ENCODE measurements at places on chromosomes 3 and 15. TPM values are rescaled to one million over a fixed set of nuclear protein-coding genes. Genes with fewer than 3 reads are reported as not detected.
A peak's percentile ranks its signal among the peaks of the same experiment; 100 is the strongest.

- no peaks in the 10 kb centered on the region for H3K36me3 ChIP-seq
- H3K4me1 ChIP-seq: no peaks in the 10 kb centered on the region
- H3K27ac ChIP-seq: no peak overlapping the region
- DNase-seq: no peak
These were observed 98.9 kb upstream of the ST8SIA2 start for GRCh38 chr15:92294759-92295158.

GRCh38 chr15:64693134-64693533, 82.3 kb downstream of the RBPMS2 start:
- no peaks in the 10 kb centered on the region for H3K27me3 ChIP-seq
- H3K4me3 ChIP-seq: no peak overlapping the region
- DNase-seq: peak; percentile 88
- peaks cover 78% of the 10 kb centered on the region for H3K4me1 ChIP-seq
- peak overlapping the region; percentile 90 for H3K27ac ChIP-seq
- no peaks in the 10 kb centered on the region for H3K36me3 ChIP-seq

GRCh38 chr3:43317461-43318316, 31.3 kb downstream of the SNRK start:
- DNase-seq: peak; percentile 51
- no peaks in the 10 kb centered on the region for H3K36me3 ChIP-seq
- H3K27me3 ChIP-seq: no peaks in the 10 kb centered on the region
- no peak overlapping the region for H3K27ac ChIP-seq

DNA sequence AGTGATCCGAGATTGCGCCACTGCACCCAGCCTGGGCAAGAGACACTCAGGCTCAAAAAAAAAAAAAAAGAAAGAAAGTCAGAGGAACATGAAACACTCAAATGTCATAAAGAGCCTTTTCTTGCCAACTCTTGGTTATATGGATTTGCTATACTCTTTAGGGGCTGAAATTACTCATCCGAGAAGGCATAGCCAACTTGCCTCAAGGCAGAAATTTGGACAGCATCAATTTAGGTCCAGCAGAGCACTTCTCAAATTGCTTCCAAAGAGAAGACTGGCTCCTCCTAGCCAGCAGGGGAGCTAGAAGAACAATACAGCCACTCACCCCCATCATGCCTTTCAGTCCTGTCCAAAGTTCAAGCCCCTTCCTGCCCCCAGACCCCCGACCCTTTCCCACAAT, 43.8 kb downstream of the OSBPL10 start:
- H3K36me3 ChIP-seq: no peaks in the 10 kb centered on the region
- DNase-seq: no peak
- H3K4me1 ChIP-seq: peaks cover 13% of the 10 kb centered on the region

- H3K4me3 ChIP-seq: peak overlapping the region; percentile 99
- no peaks in the 10 kb centered on the region for H3K27me3 ChIP-seq
- peak overlapping the region; percentile 98 for H3K27ac ChIP-seq
- no peaks in the 10 kb centered on the region for H3K36me3 ChIP-seq
These were observed 3.3 kb downstream of the PKM start for GRCh38 chr15:72227720-72228119.

DNA sequence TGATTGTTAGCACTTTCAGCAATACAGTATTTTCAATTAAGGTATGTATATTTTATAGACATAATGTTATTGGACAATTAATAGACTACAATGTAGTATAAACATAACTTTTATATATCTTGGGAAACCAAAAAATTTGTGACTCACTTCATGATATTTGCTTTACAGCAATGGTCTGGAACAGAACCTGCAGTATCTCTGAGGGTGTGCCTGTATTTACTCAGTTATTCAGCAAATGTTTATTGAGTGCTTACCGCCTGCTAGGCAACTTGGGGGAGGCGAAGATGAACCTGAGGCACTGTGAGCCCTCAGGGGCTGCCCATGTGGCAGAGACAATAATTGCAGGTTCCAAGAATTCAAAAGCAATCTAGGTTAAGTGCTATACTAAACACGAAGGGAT, 144.8 kb downstream of the GABRB3 start:
- H3K27me3 ChIP-seq: no peaks in the 10 kb centered on the region
- no peaks in the 10 kb centered on the region for H3K4me1 ChIP-seq
- no peak overlapping the region for H3K27ac ChIP-seq
- H3K36me3 ChIP-seq: no peaks in the 10 kb centered on the region

DNA sequence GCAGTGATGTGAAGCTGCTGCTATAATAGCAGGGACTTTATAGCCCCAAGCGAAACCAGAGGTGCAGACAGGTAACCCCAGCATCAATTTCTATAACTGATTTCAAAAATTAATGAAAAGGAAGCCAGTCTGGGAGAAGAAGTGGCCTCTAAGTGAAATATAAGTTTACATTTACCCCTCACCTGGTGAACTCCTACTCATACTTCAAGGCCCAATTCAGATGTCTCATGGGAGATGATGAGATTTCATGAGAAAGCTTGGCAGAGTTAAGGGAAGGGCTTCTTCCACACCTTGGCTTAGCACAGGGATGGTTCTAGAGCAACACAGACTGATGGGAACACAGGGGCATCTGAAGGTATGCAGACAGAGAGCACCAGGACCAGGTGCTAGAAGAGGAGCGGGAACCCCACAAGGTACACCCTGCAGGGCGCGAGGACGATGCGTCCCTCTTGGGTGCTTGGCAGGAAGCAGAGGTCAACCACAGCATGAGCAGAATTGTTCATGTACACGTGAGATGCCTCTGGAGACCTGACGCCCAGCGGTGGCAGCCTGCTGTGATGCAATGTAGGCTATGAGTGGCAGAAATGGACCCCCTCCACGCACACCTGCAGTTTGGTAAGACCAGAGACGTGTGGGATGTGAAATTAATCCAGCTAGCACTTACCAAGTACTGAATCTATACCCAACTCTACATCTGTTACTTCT, 102.9 kb downstream of the SRGAP3 start:
- no peaks in the 10 kb centered on the region for H3K27me3 ChIP-seq
- H3K4me1 ChIP-seq: no peaks in the 10 kb centered on the region
- no peak for DNase-seq
- no peaks in the 10 kb centered on the region for H3K36me3 ChIP-seq
- H3K27ac ChIP-seq: no peak overlapping the region

GRCh38 chr3:4606911-4607310, 113.8 kb downstream of the ITPR1 start:
- no peak overlapping the region for H3K4me3 ChIP-seq
- H3K27ac ChIP-seq: no peak overlapping the region
- H3K4me1 ChIP-seq: no peaks in the 10 kb centered on the region
- DNase-seq: no peak

GRCh38 chr3:151726016-151726415, 7.7 kb upstream of the AADACL2 start:
- H3K4me1 ChIP-seq: no peaks in the 10 kb centered on the region
- H3K4me3 ChIP-seq: no peak overlapping the region
- H3K36me3 ChIP-seq: no peaks in the 10 kb centered on the region
- no peak for DNase-seq

GRCh38 chr3:149523512-149524299, 49.2 kb downstream of the TM4SF4 start:
- H3K4me3 ChIP-seq: no peak overlapping the region
- no peak for DNase-seq
- peaks cover 7% of the 10 kb centered on the region for H3K4me1 ChIP-seq
- no peak overlapping the region for H3K27ac ChIP-seq
- H3K27me3 ChIP-seq: no peaks in the 10 kb centered on the region

GRCh38 chr3:155554777-155555451, 190.0 kb downstream of the PLCH1 start:
- H3K27me3 ChIP-seq: no peaks in the 10 kb centered on the region
- H3K4me1 ChIP-seq: peaks cover 5% of the 10 kb centered on the region
- H3K27ac ChIP-seq: peak overlapping the region; percentile 3

DNA sequence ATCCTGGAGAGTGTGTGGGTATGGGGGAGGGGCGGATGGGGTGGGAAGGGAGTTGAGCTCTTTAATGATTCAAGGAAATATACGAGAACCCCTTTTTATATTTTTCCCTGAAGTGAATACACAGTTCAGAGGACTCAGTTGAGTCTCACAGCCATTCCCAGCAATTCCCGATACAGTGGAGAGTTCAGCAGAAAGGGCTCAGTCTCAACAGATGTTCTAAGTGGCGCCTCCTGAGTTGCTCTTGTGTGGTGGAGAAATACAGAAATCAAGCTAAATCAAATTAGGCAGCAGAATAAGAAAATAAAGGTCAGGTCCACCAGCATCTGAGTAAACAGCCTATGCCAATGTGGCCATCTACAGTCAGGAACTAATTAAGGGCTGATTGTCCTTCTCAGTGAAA, 372.1 kb downstream of the NR2F2 start:
- H3K36me3 ChIP-seq: no peaks in the 10 kb centered on the region
- no peak overlapping the region for H3K4me3 ChIP-seq
- H3K27ac ChIP-seq: no peak overlapping the region
- no peaks in the 10 kb centered on the region for H3K4me1 ChIP-seq

GRCh38 chr15:99965376-99965775, 232.1 kb upstream of the LYSMD4 start:
- no peaks in the 10 kb centered on the region for H3K36me3 ChIP-seq
- no peak overlapping the region for H3K27ac ChIP-seq
- no peak overlapping the region for H3K4me3 ChIP-seq
- no peak for DNase-seq
- H3K4me1 ChIP-seq: no peaks in the 10 kb centered on the region

- peak overlapping the region; percentile 57 for H3K27ac ChIP-seq
- no peak for DNase-seq
- no peak overlapping the region for H3K4me3 ChIP-seq
- no peaks in the 10 kb centered on the region for H3K27me3 ChIP-seq
- H3K36me3 ChIP-seq: no peaks in the 10 kb centered on the region
These were observed 67.0 kb downstream of the NOX5 start for GRCh38 chr15:69081310-69082004.

CELF6 gene
- 1.3 TPM for total RNA-seq

KY gene
- 0.10 TPM for total RNA-seq

AGBL1 gene
- total RNA-seq: 0.32 TPM
